Inflammatory macrophage treated with lipopolysaccharide for 1 hour (primary cell): ENCODE measurements at places on chromosomes 4 and X.

GRCh38 chr4:150784305-150784704, 202.4 kb downstream of the MAB21L2 start:
- no peak for DNase-seq

DNA sequence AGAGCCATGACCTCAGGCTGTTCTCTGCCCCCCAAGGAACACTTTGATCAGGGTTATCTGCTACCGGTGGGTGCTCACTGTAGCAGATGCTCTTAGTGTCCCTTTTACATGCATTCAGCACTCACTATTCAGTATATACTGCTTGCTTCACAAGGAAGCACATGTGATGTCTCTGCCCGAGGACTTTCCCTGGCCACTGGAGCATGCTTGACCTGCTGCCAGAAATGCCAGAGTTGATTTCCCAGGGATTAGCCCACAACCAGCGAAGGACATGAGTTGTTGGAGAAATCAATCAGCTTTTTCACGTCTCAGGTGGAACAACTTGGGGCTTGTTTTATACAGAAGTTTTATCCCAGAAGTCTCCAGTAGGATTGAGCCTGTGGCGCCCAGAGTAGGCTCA, 51.2 kb upstream of the RPS6KA3 start:
- no peak for DNase-seq

- DNase-seq: no peak
Observed at GRCh38 chr4:5957076-5957475, 61.2 kb downstream of the C4orf50 start.

DNA sequence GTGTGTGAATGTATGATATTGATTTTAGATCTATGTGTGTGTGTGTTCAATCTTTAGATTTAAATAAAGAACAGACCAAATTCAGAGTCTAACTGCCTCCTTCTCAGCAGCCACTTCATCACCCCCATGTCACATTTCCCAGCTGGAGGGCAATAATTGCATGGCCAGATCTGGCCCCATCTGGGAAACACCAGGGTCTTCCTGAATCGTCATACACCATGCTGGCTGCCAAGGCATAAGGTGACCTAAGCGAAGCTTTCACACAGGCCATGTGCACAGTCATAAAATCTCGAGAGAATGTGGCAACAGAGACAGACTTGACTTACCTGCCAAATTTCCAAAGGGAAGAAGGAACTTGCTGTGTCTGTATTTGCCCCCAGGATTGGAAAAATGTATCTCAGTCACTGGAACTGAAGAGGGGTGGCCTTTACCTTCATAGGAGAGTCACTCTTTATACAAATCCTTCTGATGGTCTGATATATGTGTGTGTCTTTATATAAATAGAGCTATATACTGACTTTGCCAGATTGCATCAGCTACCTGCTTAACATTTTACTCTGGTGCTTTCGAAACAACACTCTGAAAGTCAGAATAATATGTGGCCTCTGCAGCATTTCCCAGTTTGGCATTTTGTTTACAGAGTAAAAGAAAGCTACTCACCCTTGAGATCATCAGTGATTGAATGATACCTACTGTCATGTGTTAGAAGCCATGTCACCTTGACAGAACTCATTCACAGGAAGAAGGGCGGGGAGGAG, at the start of gene PLAC1:
PLAC1 (minus strand) TSS at position 470 of the 758 bp plus-strand sequence. CDS start 91,789 bp downstream, outside the sequence.
- DNase-seq: no peak

DNA sequence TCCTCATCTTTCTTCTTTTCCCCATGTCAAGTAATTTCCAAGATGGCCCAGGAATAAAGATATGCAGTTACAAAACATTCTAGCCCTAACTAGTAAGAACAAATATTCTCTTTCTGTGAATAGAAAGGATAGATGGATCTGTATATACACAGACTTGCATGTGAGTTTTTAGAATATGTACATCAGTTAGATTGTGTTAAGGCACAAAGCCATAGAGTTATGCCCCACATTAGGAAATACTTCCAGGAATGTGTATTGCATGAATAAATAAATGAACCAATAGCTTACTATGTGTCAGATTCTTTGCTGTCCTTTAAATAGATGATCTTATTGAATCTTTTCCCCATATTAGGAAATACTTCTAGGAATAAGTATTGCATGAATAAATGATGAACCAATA, 46.0 kb upstream of the TMPRSS11E start:
- peak; percentile 24 for DNase-seq

DNA sequence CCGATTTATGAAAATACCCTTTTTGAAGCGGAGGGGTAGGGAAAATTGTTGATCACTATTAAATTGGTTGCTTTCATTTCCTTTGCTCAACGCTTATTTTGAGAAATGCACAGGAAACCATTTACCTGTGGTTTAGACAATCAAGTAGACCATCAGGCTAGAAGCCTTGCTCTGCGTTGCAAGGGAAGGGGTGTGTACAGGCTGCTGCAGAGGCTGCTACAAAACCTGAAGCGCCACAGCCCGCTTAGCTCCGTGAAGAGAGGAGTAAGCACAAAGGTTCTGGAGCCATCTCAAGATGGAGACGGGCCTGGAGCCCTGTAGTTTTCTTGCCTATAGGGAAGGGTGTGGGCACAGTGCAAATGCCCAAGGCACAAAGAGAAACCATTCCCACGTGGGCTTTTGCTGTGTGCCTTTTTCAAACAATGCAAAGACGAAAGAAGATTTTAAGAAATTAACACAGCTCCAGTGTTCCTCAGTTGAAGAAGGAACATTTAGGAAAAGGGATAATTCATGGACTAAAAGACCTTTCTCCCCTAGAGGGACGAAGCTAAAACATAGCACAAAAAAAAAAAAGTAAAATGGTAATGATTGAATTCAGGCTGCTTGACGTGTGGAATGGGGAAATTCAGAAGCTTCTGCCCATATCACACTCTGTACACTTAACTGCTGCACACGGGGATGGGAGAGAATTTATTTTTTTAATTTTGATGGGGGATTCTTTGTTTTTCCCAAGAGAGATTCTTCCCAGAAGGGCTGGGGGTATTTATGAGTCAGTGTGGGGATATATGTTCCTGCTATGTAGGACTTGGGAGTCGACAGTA, 3.5 kb downstream of the TMSB4X start:
- peak; percentile 67 for DNase-seq

DNA sequence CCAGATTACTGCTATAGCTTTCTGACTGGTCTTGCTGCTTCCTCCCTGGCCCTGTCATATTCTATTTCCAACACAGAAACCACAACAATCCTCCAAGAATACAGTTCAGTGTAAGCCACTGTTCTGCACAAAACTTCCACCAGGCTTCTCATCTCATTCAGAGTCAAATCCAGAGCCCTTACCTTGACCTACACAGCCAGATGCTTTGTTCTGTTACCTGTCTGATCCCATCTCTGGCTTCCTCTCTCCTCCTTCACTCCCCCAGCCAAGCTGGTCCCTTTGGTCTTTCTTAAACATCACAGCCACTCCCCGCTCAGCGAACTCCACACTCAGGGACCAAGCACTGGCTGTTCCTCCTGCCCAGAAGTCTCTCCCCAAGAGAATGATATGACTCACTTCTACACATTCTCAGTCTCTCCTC, 84.8 kb upstream of the BMP2K start:
- DNase-seq: no peak

GRCh38 chrX:46676399-46677356, 82.2 kb downstream of the SLC9A7 start:
- peak; percentile 22 for DNase-seq

GRCh38 chr4:15481961-15482745, 12.5 kb downstream of the CC2D2A start:
- DNase-seq: no peak

- DNase-seq: no peak
Observed at GRCh38 chrX:27679281-27679680, 89.1 kb downstream of the DCAF8L2 start.

- DNase-seq: peak; percentile 19
Observed at GRCh38 chr4:140281828-140282552, 91.5 kb upstream of the SCOC start.

- no peak for DNase-seq
Observed at GRCh38 chr4:52081216-52081615, 30.1 kb downstream of the SPATA18 start.

DNA sequence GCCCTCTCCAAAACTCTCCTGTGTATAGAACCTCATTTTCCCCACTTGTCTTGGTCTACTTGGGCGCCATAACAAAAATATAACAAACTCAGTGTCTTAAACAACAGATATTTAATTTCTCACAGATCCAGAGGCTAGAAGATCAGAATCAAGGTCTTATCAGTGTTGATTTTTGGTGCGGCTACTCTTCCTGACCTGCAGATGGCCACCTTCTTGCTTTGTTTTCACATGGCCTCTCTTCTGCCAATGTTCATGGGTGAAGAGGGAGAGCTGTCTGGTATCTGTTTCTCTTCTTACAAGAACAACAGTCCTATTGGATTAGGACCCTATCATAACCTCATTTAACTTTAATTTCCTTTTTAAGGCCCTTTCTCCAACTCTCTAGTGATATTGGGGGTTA, 177.3 kb downstream of the PABPC4L start:
- DNase-seq: no peak

GRCh38 chrX:110683925-110684324, 111.7 kb downstream of the CHRDL1 start:
- no peak for DNase-seq

DNA sequence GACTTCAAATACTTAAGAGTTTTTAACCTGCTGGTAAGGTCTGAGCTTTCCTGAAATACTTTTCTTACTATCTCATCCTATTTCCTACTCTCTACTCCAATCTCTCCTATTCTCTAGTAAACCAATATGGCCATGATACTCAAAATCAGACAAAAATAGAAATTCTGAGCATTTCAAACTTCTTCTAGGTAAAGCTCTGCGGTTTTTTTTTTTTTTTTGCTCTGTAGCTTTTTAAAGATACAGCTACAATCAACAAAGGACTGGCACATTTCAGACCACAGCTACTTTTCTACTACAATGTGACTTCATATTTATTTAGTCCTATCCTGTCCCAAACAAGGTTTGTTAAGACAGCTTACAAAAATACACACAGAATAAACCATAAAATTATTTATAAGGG, 31.1 kb downstream of the MAML3 start:
- no peak for DNase-seq

- no peak for DNase-seq
Observed at GRCh38 chr4:125191232-125191631, 123.5 kb upstream of the FAT4 start.

DNA sequence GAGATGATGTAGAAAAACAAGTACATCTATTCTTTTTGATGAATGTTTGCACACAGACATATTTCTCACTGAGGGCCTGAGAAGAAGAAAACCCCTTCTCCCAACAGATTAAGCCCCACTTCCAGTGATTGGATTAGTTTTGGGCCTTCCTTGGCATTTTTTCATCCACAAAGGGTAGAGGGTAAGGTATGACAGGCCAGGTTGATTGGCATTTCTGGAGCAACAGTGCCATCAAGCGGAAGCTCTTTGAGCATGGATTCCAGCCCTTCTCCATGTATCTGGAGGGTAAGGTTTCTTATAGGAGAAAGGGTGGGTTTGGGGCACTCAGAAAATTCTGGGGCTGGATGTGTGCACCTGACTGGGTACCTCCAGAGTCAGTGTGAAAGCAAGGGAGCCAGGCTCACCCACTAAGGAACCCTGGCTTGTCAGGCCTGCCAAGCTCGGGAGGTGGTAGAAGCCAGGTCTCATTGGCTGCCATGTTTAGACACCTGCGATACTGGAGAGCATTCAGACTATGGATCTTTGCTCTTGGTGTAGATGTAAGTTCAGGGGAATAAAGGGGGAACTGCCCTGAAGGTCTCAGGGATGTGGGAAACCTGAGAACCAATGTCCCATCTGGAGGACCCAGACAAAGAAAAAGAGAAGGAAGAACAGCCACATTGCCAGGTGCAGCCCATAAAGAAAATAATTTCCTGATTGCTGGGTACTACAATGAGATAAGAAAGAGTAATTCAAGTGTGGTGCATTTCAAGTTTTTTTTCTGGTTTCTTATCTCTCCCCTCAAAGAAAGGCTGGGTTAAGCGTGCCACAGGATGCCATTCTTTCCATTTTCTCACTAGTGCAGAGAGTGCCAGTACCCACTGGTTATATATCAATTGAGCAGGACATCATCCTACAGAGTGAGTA, 222.3 kb upstream of the AGTR2 start:
- no peak for DNase-seq

DNA sequence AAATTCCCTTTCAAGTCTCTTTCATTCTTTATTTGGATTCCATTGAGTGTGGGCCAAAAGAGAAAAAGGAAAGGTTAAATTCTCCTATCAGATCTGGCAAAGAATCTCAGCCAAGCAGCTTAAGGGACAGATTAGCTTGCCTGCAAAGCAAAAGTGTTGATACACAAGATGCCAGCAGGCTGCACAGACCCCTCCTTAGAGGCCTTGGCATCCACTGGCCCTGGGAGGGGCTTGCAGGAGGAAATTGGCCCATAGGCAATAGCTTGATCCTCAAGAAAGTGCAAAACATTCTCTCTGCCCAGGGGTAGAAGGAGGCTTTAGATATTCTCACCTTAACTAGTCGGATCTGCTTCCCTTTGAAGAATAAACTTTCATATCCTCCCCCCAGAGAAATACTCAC, 300.4 kb upstream of the CPEB2 start:
- no peak for DNase-seq

DNA sequence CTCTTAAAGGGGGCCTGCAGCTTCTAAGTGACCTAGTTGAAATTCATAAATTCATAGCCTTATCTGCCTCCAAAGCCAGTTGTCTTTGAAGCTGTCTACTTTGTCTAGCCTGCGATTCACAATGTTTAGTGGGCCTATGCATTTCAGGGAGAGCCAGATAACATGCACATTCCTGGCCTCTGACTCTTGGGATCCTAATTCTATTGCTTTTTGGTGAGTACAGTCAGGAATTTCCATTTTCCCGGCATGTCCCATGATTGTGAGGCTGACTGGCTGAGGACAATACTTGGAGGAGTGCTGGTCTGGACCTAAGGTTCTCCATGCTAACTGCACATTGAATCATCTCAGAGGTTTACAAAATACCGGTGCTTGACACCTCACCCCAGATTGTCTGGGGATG, 155.0 kb downstream of the MSL3 start:
- no peak for DNase-seq

- DNase-seq: peak; percentile 68
Observed at GRCh38 chr4:48963042-48963679, 22.9 kb upstream of the CWH43 start.

DNA sequence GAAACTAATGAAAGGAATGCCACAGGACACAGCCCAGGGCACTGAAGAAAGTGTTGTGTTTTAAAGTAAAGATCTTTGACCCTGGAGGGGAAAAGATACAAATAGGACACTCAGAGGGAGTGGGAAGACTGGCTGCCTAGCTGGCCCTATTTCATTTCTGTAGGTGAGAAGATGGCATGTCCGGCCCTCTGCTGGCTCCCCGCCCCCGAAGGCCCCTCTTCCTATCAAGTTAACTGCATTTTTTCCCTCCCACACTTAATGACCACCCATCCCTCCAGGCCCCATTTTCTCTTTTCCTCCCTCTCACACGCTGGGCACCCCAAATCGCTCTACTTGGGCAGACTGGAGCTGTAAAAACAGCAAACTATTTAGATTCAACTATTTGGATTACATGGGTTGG, 5.5 kb upstream of the TRIM75 start:
- no peak for DNase-seq
